ENCODE measurements at places on chromosomes 7 and 10. TPM values are rescaled to one million over a fixed set of nuclear protein-coding genes. Genes with fewer than 3 reads are reported as not detected.

- no peak for DNase-seq
These were observed 38.2 kb downstream of the HYAL4 start for GRCh38 chr7:123883154-123883553.

DNA sequence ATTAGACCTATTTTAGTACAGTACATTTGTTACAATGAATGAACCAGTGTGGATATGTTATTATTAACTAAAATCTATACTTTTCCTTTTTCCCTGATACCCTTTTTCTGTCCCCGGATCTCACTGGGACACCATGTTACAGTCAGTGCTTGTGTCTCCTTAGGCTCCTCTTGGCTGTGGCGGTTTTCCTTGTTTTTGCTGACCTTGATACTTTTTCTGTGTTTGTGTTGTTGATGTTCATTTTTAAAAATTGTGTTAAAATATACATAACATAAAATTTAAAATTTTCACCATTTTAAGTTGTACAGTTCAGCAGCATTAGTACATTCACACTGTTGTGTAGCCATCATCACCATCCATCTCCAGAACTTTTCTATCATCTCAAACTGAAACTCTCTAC lies 54.2 kb upstream of the OSBPL3 start:
- DNase-seq: no peak

- DNase-seq: no peak
These were observed 104.6 kb downstream of the MLLT10 start for GRCh38 chr10:21638681-21639080.

- DNase-seq: no peak
These were observed 155.5 kb downstream of the SPAG6 start for GRCh38 chr10:22500656-22501340.

- DNase-seq: no peak
These were observed 94.0 kb downstream of the SORBS1 start for GRCh38 chr10:95467162-95467599.

DNA sequence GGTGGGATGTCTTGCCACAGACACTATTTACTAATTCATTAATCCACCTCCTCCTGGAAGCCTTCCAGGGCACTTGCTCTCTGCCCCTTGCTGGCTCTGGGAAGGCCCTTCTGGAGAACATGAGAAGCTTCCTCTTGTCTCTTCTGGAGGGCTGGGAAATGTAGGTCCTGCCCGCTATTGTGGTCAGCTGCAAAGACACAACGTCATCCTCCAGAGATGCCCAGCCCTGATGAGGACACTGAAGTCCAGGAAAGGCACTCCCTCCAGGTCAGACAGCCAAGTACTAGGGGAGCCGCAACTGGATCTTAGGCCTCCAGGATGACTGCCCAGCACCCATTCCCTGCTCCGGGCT lies 9.6 kb upstream of the TACR2 start:
- no peak for DNase-seq

- DNase-seq: no peak
These were observed 19.1 kb downstream of the ATXN7L1 start for GRCh38 chr7:105857009-105857952.

DNA sequence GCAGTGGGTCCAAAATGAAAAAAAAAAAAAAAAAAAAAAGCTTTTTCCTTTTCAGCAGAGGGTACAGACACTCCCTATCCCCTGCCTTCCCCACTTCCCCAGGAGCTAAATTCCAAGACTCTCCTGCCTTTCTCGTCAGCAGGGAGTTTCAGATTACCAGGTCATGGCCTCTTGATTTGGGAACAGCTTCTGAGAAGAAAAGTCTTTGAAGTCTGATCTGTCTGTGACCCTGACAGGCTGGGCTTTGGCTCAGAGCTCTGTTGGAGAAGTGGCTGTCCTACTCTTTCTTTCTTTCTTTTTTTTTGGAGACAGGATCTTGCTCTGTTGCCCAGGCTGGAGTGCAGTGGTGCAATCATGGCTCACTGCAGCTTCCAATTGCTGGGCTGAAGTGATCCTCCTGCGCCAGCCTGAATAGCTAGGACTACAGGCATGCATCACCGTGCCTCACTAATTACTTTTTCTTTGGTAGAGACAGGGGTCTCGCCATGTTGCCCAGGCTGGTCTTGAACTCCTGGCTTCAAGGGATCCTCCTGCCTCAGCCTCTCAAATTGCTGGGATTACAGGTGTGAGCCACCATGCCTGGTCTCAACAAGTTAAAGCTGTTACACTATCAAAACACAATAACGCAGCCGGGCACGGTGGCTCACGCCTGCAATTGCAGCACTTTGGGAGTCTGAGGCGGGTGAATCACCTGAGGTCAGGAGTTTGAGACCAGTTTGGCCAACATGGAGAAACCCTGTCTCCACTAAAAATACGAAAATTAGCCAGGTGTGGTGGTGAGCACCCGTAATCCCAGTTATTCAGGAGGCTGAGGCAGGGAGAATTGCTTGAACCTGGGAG lies 59.9 kb downstream of the COL26A1 start:
- DNase-seq: no peak

DNA sequence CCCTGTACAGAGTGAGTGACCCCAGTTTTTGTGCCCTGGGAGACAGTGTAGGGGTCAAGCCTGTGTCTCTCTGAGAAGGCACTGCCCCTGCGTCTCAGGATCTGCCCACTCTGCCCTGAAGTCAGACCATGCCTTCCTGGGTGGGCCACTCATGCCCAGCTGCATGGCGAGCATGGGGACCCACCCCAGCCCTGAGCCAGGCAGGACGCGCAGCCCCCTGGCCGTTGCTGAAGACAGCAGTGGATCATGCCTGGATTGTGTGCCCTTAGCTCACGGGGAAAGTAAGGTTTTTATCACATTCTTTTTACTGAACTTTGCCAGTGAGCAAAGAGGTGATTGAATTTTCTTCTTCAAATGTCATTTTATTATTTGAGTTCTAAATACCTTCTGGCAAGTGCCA lies 66.2 kb downstream of the WDR37 start:
- peak; percentile 72 for DNase-seq

DNA sequence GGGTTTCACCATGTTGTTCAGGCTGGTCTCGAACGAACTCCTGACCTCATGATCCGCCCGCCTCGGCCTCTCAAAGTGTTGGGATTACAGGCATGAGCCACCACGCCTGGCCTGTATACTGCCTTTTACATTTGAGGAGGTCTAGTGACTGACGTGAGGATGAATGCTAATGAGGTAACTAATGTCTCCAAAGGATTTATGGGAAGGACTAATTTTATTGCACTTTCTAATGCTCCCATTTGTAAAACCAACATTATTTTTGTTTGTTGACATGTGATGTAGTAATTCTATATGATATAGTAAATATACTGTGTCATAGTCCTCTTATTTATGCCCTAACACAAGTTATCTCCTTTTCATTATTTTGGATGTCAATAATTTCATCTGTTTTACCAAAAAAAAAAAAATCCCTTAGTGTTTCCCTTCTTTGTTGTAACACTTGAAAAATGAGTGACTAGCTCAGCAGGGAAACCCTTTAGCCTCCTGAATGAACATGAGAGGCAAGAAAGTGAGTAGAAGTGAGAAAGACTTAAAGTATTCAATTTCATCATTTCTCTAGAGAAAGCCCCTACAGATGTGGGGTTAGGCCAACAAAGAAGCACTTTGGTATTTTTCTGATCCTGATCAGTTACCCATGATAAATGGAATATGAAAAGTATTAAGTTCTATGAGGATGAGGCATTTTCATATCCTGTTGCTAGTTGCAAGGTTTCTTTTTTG lies 596.9 kb upstream of the PCDH15 start:
- no peak for DNase-seq

- no peak for DNase-seq
These were observed 1.3 kb downstream of the STAMBPL1 start for GRCh38 chr10:88881320-88881719.

DNA sequence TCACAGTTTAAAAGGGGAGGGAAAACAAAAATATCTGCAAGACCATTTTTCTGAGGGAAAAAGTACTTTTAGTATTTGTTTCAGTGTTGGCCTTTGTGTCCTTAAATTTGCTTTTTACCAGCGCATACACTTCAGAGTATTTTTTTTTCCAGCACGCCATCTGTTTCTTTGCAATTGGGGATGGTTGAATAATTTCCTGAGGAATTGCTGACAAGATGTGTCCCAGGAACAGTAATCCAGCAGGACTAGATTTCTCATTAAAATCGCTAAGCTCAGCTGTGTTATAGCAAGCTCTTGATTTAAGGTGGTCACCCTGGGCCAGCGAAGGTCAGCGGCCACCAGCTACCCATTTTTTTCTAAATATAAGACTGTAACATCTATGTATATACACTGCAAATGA lies 156.9 kb upstream of the RHOBTB1 start:
- DNase-seq: no peak

DNA sequence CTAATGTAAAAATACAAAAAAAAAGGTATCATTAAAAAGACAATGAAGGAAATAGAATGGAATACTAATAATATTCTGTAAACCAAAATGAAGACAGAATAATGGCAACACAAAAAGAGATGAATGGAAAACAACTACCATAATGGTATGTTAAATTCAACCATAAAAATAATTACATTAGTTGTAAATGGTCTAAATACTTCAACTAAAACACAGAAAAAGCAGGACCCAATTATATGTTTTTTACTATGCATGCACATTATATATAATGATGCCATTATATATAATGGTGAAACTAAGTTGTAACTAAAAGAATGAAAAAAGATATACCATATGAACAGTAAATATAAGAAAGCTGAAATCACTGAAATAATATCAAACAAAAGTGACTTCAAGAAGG lies 76.5 kb downstream of the CUBN start:
- no peak for DNase-seq

- no peak for DNase-seq
These were observed 10.6 kb upstream of the OR2A2 start for GRCh38 chr7:144098776-144099175.

- DNase-seq: no peak
These were observed 233.4 kb downstream of the ARHGAP12 start for GRCh38 chr10:31694929-31695837.

- DNase-seq: no peak
These were observed 81.1 kb downstream of the TCF7L2 start for GRCh38 chr10:113031147-113031546.

DNA sequence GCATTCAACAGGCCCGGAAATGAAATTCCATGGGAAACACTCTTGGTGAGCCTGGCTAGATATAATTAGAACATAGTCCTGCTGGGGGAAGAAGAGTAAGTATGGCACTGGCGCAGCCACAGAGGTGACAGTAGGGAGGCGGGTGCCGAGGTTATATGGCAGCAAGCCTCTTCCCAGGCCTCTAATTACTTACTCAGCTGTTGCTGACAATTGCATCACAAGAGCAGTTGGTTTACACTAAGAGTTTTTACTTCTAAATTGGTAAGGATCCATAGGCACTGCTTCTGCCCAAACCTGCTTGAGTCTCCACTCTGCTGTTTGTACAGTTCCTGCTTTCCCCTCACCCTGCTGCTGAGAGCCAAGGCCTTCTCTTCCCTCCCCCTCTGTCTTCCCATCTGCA lies 93.3 kb upstream of the DUSP5 start:
- DNase-seq: no peak

GRCh38 chr7:50229964-50230363 lies 74.6 kb upstream of the IKZF1 start:
- no peak for DNase-seq

- no peak for DNase-seq
These were observed 3.7 kb downstream of the TMEM140 start for GRCh38 chr7:135151533-135151932.

DNA sequence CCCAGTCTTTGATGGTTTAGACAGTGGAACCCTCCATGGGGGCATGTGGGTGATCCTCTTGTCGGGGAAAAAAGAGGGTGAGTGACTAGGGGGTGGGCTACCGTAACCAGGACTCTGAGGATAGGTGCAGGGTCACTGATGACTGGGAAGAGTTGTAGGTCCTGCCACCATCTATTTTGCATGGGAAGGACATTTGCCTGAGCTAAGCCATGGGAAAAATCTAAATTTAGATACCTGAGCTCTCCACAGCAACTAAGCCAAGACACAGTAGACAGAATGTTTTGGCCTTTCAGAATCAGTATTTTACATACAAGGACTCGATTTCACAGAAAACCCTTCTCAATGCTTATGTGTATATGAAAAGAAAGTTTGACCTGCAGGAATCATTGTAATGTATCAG lies 52.7 kb downstream of the KIAA1217 start:
- no peak for DNase-seq

DNA sequence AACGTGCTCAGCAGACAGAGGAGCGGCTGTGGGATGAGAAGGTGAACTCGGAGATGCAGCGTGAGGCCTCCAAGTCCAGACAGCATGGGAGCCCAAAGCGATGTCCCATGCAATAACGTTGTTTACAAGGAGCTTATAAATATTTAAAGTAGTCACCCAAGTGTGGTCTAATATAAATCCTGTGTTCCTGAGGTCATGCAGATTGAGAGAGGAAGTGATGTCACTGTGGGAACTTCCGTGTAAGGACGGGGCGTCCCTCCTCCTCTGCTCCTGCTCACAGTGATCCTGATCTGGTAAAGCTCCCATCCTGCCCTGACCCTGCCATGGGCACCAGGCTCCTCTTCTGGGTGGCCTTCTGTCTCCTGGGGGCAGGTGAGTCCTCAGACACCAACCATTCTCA lies 94.7 kb upstream of the PRSS58 start:
- no peak for DNase-seq

DNA sequence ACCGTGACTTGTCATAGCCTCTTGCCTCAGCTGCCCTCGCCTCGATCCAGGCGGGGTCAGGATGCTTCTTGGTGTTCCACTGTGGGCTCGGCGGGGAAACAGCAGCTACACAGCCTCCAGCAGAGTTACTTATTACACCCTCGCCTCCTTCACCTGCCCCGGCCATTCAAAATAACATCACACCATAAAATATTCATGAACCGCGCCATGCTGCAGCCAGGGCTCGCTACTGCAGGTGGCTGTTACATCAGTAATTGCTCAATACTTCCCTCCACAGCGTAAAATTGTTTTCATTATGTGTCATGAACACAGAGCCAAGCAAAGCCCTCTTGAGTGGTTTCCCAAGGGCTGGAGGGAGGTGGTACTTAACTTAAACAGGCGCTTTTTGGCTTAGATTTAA lies 241.5 kb upstream of the SP8 start:
- DNase-seq: no peak

DNA sequence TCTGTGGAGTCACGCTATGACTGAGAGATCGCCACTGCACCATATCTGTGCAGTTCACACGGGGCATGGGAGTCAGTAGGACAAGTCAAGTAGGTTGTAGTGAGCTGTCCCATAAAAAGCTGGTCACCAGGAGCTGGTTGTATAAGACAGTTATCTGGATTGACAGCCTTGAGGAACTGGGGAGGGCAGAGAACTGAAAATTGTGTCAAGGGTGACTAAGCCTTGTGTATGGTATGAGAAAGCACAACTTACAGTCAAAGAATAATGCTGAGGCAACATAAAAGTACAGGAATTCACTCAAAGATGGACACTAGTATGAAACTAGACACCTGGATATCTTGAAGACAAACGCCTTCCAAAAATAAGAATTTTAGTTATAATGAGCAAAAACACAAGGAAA lies 564.9 kb downstream of the POM121L12 start:
- DNase-seq: no peak

The EPHA1 gene
- total RNA-seq: 51.3 TPM

The TMEM254 gene
- total RNA-seq: 10.3 TPM

The ENKUR gene
- not detected for total RNA-seq

The TACR2 gene
- 6.1 TPM for total RNA-seq

The TSPAN12 gene
- total RNA-seq: 9.6 TPM

The NOLC1 gene
- total RNA-seq: 61.9 TPM

The SPDYE2 gene
- total RNA-seq: not detected

The AKR1D1 gene
- not detected for total RNA-seq

The GIMAP2 gene
- total RNA-seq: 9.6 TPM

The HECW1 gene
- total RNA-seq: 2.5 TPM

Measured in vagina (tissue), 2 donors.